A549 treated with CORT108297 at 1 μM for 4 hours (cell line): ENCODE measurements at places on chromosomes 3 and 15. TPM values are rescaled to one million over a fixed set of nuclear protein-coding genes. Genes with fewer than 3 reads are reported as not detected.

NGLY1 gene
- total RNA-seq, result 17.4 to 23.0 TPM (median 18.3 TPM) in 5 replicates

ATP2B2 gene
- total RNA-seq, result 0.02 to 0.09 TPM (median 0.06 TPM) in 5 replicates

WNT7A gene
- 0.13 to 0.19 TPM (median 0.18 TPM) in 5 replicates for total RNA-seq

CNOT10 gene
- 26.4 to 35.6 TPM (median 31.8 TPM) in 5 replicates for total RNA-seq

VPS18 gene
- 18.3 to 23.8 TPM (median 22.5 TPM) in 5 replicates for total RNA-seq

CATSPER2 gene
- 0.49 to 1.8 TPM (median 0.81 TPM) in 5 replicates for total RNA-seq

NANOGP8 gene
- total RNA-seq, result not detected in 5 replicates

NMNAT3 gene
- 0.91 to 1.6 TPM (median 1.3 TPM) in 5 replicates for total RNA-seq

MAGEF1 gene
- total RNA-seq, result 27.7 to 32.0 TPM (median 30.0 TPM) in 5 replicates

ZNF385D gene
- total RNA-seq, result 0.01 to 0.05 TPM (median 0.02 TPM) in 3 of 5 replicates, not detected in the others

TM6SF1 gene
- total RNA-seq, result 0.07 to 0.38 TPM (median 0.08 TPM) in 3 of 5 replicates, not detected in the others

CLDN1 gene
- total RNA-seq, result 21.1 to 29.3 TPM (median 26.0 TPM) in 5 replicates

GOLGA6L4 gene
- total RNA-seq, result 0.73 to 1.8 TPM (median 0.90 TPM) in 5 replicates

LRRC31 gene
- 0.02 TPM in 1 of 5 replicates, not detected in the others for total RNA-seq

THRB gene
- 1.1 to 1.7 TPM (median 1.2 TPM) in 5 replicates for total RNA-seq

PLA2G4B gene
- total RNA-seq, result 2.1 to 3.5 TPM (median 2.4 TPM) in 5 replicates

FBXL2 gene
- total RNA-seq, result 7.3 to 9.4 TPM (median 8.0 TPM) in 5 replicates

MME gene
- not detected in 5 replicates for total RNA-seq

TMC3 gene
- not detected in 5 replicates for total RNA-seq

PTX3 gene
- 0.59 to 1.2 TPM (median 1.1 TPM) in 5 replicates for total RNA-seq

DUOXA2 gene
- total RNA-seq, result not detected in 5 replicates

MLF1 gene
- 22.3 to 25.4 TPM (median 24.4 TPM) in 5 replicates for total RNA-seq

GPR87 gene
- 1.4 to 1.8 TPM (median 1.7 TPM) in 5 replicates for total RNA-seq

TMEM212 gene
- not detected in 5 replicates for total RNA-seq

CLCN2 gene
- 4.2 to 6.1 TPM (median 5.8 TPM) in 5 replicates for total RNA-seq

PLA2G4D gene
- 0.03 TPM in 1 of 5 replicates, not detected in the others for total RNA-seq

STRA6 gene
- 49.3 to 82.9 TPM (median 77.0 TPM) in 5 replicates for total RNA-seq
